ENCODE measurements at places on chromosomes 1 and 21.

GRCh38 chr1:226425431-226426031 lies 17.6 kb upstream of the PARP1 start:
- no peak for DNase-seq

DNA sequence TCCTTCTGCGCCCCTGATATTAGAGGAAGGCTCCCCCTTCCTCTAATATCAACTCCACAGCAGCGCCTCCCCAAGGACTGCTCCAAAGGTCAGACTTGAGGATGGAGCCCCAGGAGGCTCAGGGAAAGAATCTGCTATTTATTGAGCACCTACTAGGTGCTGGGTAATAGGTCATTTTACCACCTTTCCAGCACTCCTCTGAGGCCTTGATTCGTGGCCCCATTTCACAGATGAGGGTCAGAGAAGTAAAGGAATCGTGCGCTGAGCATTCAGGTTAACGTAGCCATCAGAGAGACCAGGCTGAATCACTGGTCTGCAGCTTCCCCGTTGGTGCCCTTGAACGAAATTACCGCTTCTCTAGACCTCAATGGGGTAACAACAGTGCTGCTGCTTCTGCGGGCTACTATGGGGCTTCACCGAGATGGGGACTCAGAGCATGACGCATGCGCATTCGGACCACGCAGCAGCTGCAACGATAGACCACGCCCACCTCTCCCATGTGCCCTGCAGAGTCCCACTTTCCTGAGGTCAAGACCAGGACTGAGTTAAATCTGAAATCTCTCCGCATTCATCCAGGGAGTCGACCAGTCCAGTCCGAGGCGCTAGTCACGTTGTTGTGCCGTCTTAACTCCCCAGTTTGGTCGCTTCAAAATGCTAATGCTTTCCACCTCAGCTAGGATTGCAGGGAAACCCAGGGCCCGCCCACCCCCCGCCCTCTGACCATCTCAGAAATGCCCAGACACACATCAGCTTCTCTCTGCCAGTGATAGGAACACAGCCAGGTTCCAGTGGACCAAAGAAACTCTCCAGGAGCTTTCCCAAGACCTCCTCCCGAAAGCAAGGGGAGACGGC lies 12.9 kb downstream of the CAMK2N1 start:
- DNase-seq, result no peak

GRCh38 chr1:216758161-216758560 lies 34.9 kb upstream of the ESRRG start:
- no peak for DNase-seq

GRCh38 chr21:29092102-29092959 lies 18.9 kb upstream of the CCT8 start:
- DNase-seq, result no peak

DNA sequence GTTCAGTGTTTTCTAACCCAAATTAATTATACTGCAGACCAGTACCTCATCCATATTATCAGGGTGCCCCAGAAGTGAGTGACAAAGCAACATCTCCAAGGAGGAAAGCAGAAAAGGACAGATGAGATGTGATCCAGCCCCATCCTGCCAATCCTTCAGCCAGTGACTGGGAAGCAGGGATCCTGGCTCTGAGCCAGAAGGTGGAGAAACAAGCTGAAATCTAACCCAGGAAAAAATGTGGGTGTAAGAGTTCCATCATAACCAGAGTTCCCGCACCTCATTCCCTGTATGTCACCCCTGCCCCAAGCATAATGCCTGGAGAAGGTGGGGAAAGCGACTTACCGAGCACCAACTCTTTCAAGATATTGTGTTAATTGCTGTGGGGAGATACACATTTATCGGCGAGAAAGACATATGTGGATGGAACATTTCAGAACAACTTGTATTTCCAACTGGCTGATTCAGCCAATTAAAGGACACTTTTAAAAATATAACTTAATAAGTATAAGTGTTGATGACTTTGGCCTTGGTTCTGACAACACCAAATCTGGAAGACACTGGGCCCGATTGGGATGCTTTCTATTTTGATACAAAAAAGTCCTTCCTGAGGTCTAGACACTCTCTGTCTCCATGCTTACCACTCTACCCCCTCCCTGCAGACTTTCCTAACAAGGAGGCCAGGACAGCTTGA lies 14.9 kb downstream of the PLEKHA6 start:
- DNase-seq, result no peak

- DNase-seq, result peak; percentile 30
Observed at GRCh38 chr1:228154670-228155571, 5.2 kb downstream of the GJC2 start.

DNA sequence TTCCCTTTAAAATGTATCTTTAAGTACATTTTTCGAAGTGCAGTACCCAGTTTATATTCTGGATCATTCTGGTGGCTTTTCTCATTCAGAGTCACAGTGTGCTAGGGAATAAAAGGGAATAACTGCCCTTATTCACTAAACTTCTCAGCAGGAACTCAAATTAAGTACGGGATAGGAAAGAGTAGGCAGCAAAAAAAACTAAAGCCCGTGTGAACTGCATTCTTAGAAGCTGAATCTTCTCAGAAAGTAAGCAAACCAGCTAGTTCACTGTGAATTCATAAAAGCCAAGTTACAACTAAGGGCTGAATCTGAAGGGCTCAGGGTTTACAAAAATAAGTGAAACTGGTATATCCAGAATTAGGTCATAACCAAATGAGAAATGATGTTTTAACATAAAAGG lies 22.0 kb downstream of the PRPF38A start:
- no peak for DNase-seq

DNA sequence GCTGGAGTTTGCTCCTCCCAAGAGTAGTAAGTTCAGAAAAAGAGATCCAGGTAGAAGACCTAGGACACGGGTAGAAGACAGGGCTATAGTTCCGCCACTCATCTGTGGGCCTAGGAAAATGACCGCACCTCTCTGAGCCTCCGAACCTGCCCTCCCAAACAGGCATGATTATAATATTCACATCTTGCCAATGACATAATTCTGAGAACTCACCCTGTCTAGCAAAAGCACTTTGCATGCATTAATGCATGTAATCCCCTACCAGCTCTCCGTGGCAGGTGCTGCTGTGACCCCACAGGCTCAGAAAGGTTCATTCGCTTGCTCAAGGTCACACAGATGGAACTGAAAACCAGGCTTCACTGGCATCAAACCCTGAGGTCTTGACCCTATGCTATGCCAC lies 88.0 kb downstream of the SPSB1 start:
- no peak for DNase-seq

DNA sequence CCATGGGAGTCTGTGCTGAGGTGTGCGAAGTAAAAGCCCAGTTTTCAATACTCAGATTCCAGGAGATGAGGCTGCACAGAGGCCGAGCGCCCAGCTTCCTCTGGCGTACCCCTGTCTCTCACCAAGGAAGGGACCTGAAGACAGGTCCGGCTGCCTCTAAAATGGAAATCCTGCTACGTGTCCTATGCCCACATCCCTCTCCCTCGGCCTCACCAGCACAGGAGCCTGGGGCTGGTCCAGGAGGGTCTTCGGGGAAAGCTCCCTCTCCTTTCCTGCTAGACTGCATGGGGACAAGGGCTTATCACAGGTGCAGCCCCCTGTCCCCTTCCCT lies 392 bp downstream of the MRPL55 start:
- DNase-seq, result no peak

- no peak for DNase-seq
Observed at GRCh38 chr1:68049941-68050878, at the start of gene DIRAS3. Gene DIRAS3 (minus strand): TSS chr1:68050627. CDS start chr1:68047297, 3,330 bp downstream.

- DNase-seq, result no peak
Observed at GRCh38 chr1:47569681-47570470, 132.0 kb downstream of the FOXD2 start.

Measured in stimulated activated CD8-positive, alpha-beta memory T cell treated with anti-CD3 and anti-CD28 coated beads, Interleukin-4, amount 100 ng/mL, for 4 hours (primary cell).